HTR-8/SVneo (cell line): ENCODE measurements at places on chromosomes 5 and 9.

- DNase-seq, result no peak
These were observed 23.6 kb downstream of the OLFML2A start for GRCh38 chr9:124800306-124801259.

- DNase-seq, result no peak
These were observed 50.8 kb downstream of the TGFBR1 start for GRCh38 chr9:99155736-99156135.

DNA sequence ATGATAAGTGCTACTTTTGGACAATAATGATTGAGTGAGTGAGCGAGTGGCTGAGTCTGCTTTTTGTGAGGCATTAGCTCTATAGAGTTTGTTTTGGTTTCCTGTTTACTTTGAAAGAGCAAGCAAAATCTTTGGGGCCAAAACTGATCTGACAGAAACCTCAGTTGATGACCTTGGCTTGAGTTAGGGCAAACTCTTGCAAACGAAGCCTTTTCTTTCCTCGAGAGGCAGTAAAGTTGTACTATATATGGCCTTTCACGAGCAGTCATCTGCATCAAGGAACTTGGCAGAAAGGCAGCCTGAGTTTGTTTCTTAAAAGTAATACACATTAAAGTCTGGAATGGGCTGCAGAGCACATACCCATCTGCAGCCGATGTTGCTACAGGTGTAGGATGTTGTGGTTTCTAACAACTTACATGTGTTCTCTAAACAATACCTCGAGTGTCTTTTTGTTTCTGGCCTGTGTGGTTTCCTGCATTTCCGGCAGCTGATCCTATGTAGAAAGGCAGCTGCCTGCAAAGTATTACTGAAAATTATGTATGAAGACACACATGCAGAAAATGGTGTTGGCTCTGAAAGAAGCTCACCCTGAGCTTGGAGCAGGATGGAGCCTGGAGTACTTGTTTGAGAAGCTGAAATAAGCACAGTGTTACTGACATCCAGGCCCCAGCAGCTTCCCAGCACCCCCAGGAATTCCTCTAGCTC is 60.8 kb downstream of the FOXD1 start:
- no peak for DNase-seq

GRCh38 chr5:77145666-77146065 is 58.6 kb upstream of the ZBED3 start:
- no peak for DNase-seq

GRCh38 chr5:78424665-78425064 is 64.2 kb downstream of the SCAMP1 start:
- no peak for DNase-seq

GRCh38 chr9:26191711-26192110 is 513.5 kb upstream of the TUSC1 start:
- no peak for DNase-seq

- peak; percentile 22 for DNase-seq
These were observed 485 bp upstream of the HABP4 start for GRCh38 chr9:96449523-96449844.

- DNase-seq, result peak; percentile 78
These were observed at the start of gene SNX2 for GRCh38 chr5:122774861-122775549. SNX2 (plus strand) TSS chr5:122775080; CDS start chr5:122775104, 24 bp downstream.

DNA sequence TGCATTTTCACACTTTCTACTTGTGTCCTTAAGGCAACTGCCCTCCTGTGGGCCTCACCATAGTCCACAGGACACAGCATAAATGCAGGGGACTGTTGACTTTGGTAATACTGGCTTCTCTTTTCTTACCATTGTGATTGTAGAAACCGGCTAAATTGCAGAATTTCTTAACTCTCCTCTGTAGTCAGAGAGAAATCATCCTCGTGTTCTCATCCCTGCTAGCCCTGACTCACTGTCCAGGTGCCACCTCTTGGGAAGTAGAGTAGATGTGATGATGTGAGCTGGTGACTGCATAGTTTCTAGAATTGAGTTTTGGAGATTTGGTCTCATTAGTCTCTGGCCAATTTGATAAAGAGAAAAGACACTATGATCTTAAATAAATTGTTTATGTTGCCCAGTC is 5.5 kb downstream of the PHF24 start:
- no peak for DNase-seq

DNA sequence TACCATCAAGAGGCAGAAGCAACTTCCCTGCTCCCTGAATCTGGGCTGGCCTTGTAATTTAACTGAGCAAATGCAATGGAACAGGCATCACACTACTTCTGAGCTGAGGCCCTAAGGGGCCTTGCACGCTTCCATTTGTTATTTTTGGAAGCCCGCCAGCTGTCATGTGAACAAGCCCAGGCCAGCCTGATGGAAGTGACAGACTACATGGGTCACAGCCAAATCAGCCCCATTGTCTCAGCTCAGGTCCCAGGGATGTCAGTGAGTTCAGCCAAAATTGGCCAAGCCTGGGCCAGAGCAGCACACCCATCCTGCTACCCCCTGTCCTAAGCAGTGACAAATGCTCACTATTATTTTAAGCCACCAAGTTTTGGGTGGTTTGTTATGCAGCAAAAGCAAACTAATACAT is 72.8 kb downstream of the PRRT1B start:
- DNase-seq, result peak; percentile 15

GRCh38 chr9:4508907-4509589 is 18.8 kb downstream of the SLC1A1 start:
- no peak for DNase-seq

- no peak for DNase-seq
These were observed 2.6 kb upstream of the SLC28A3 start for GRCh38 chr9:84343111-84343521.

GRCh38 chr9:79809931-79810330 is 238.2 kb downstream of the TLE4 start:
- peak; percentile 64 for DNase-seq

DNA sequence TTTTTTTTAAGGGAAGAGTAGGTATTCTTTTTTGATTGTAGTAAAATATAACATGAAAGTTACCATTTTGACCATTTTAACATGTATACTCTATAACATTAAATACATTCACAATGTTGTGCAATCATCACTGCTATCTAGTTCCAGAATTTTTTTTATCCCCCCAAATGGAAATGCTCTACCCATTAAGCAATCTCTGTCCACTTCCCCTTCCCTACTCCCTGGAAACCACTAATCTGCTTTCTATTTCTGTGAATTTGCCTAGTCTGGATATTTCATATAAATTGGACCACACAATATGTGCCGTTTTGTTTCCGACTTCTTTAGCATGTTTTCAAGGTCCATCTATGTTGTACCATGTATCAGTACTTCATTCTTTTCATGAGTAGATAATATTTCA is 429.5 kb downstream of the TLE1 start:
- DNase-seq, result no peak

DNA sequence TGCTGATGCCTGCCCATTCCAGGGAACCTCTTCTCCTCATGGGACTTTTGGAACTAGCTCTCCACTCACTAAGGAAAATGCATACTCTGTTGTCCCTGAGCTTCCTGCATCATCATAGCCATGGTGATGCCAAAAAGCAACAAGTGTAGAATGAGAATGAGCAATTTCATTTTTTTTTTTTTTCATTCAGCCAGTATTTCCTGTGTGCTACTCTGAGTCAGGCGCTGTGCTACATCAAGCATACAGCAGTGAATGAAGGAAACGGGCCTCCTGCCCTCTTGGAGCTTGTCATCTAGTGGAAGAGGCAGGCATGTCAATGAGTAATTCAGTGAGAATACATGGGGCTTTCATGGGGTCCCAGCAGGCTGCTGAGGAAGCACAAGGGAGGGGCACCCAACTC is 483.1 kb downstream of the BNC2 start:
- DNase-seq, result no peak

- DNase-seq, result no peak
These were observed 42.9 kb downstream of the GLRX start for GRCh38 chr5:95779611-95780010.

- DNase-seq, result no peak
These were observed 91.6 kb upstream of the NR4A3 start for GRCh38 chr9:99730062-99730461.

- DNase-seq, result no peak
These were observed 179.6 kb upstream of the PITX1 start for GRCh38 chr5:135213466-135214239.

DNA sequence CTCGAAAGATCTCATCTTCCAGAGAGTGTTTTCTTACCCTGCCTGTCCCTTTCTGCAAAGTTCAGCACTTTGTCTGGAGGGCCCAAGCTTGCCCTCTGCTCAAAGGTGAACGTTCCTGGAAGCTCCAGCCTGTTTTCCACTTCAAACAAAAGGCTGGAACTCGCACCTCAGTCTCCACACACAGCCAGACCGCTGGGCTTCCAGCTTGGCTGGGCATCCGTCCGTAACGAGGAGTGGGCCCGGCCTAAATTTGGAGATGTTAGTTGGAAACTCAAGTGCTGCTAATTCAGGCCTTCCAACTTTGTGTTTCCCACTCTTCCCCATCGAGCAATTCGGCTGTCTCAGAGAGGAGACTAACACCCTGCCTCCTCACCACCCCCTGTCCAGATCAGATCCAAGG is 35.1 kb downstream of the FGF18 start:
- DNase-seq, result no peak

DNA sequence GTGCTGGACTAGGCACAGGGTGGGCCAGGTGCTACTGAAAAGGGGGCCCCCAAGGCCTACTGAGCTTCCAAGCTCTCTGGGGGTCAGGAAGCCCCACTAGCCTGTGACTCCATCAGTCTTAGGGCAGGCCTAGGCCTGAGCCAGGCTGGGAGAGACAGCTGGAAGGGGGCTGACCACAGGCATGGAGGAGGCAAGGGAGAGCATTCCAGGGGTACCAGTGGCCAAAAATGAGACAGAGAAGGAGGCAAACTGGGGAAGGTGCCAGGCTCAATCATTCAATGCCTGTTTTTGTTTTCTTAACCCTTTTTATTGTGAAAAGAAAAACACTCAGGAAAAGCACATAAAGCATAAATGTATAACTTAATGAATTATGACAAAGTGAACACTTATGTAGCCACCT is 26.2 kb upstream of the TCF7 start:
- DNase-seq, result no peak

- DNase-seq, result no peak
These were observed 117.2 kb downstream of the CAAP1 start for GRCh38 chr9:26775391-26775790.

DNA sequence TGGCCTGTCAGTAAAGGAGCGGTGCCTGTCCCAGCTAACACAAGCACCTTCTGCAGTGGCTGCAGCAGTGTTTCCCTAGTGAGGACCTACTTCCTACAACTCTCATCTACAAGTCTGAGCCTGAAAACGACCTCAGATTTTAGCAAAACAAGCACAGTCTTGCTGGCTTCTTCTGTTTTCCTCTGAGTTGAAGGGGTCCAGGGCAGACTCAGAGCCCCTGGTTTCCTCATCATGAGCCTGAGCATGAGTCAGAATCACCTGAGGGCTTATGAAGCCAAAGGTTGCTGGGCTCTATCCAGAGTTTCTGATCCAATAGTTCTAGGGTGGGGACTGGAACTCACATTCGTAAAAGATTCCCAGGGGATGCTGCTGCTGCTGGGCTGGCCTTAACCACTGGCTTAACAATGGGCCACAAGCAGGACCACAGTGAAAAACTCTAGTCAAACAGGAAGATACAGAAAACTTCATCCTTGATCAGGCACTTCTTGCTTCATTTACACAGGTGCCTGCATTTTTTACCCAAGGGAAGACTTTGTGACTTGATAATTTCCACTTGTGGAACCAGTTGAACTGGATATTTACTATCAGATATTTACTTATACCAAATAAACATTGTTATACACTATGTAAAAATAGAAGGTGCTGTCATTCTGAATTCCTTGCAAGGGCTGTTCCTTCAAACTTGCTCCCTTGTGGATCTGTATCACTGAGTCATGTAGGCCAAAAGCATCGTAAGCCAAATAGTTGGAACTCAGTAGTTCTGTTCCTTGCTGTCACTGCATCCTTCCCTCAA is 4.3 kb upstream of the ACER2 start:
- DNase-seq, result no peak

- DNase-seq, result no peak
These were observed 1737.2 kb downstream of the MAT2B start for GRCh38 chr5:165242646-165243045.

- DNase-seq, result no peak
These were observed 207.3 kb upstream of the SGCD start for GRCh38 chr5:156119692-156120091.

DNA sequence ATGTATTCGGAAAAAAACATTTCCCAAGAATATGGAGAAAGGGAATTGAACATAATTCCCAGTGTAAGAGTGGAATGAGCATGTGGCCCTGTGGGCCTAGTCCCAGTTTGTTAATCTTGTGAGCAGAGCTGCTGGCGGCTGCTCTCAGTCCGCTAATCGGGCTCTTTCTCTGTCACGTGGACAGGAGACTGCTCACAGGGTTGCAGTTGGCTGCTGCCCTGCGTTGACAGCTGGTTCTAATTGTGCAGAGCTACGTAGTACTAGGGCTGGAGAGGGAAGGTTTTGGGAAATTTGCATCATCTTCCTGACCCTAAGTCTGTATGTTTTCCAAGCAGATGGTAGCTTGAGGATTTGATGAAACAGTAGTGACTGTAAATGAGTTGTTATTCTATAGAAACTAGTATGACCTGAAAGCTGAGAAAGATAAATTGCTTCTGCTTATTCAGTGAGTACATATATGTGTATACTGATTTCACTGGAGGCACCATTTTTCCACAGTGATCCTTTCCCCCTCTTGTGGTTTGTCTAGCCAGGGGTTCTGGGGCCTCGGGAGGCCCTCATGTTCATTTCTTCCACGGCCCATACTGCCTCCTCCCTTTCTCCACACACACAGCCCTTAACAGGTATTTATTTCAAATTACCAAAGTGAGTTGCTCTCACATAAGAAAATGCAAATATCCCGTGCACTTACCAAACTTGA is 100.6 kb downstream of the ANGPTL2 start:
- DNase-seq, result no peak

DNA sequence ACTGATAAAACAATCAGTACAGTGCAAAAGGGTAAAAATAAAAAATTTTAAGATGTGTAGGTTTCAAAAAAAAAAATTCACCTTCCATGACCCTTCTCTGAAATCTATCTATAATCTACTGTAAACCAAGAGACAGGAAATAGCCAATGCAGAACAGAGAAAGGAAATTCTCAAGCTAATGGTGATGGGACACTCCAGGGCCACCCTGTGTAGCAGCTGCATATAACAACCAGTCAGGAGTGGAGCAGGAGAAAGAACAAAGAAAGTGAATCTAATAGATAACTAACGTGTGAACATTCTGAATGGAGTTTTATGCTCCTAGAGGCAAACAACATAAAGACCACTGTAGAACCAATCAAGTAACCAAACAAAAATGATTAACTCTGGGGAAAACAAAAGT is 16.6 kb downstream of the SPTLC1 start:
- no peak for DNase-seq

DNA sequence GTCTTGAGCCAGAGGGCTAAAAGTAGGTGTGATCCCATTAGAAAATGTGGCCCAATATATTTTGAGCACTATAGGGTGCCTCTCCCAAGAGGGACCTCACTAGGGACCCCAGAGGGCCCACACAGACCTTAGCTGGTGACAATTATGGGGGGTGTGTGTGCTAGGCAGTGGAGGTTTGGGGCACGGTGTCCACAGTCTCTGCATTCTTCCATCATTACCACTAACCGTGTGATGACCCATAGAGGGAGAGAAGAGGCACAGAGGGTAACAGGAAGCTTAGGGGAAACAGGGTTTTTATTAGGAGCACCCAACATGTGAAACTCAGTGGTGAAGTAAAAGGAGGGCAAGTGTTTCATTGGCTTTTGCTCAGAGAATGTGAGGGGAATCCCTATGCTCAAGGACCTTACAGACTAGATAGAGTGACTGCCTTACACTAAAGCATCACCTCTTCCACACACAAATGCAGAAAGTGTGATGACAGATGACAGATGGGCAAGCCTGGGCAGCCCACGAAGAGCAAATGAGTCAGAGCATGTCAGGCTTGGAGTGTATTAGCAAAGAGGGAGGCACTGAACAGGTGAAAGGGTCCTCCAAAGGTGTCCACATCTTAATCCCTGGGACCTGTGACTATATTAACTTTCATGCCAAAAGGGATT is 2.5 kb upstream of the ACTL7A start:
- DNase-seq, result peak; percentile 37
